Colonic mucosa (tissue), 4 donors: ENCODE measurements at places on chromosomes 3 and 15. TPM values are rescaled to one million over a fixed set of nuclear protein-coding genes. Genes with fewer than 3 reads are reported as not detected.

Gene FMN1
- 23.5 TPM for total RNA-seq

- H3K4me3 ChIP-seq = no peak overlapping the region
- H3K27ac ChIP-seq = no peak overlapping the region
- DNase-seq = no peak
- H3K4me1 ChIP-seq = no peaks in the 10 kb centered on the region
- no peaks in the 10 kb centered on the region for H3K27me3 ChIP-seq
Measured at GRCh38 chr3:55296030-55296429, 191.1 kb downstream of the WNT5A start.

DNA sequence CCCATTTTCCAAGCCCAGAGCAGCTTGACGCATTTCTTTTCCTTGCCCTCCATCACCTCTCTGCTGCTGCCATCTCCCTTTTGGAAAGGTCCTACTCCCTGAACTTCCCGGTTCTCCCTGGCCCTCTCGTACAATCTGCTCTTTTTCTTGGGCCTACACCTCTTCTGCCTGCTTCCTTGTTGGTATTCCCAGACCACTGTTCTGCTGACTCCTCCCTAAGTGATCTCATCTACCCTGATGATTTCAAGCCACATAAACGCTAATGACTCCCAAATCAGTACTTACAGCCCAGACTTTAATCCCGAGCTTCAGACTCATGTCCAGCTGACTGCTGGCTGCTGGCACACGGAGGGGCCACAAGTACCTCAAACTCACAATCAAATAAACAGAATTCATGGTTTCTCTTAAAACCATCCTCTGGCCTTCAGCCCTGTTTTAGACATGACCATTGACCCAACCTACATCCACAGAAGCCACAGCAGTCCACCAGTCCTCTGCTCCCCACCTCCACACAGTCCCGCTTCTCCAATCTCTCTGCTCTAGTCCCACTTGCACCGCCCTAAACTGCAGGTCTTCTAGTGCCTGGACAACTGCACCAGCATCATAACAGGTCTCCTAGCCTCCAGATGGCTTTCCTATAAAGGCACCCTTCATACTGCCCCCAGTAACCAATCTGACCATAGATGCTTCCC, 57.6 kb downstream of the AAGAB start:
- no peaks in the 10 kb centered on the region for H3K36me3 ChIP-seq
- H3K27me3 ChIP-seq = no peaks in the 10 kb centered on the region
- no peak overlapping the region for H3K4me3 ChIP-seq
- no peaks in the 10 kb centered on the region for H3K4me1 ChIP-seq

DNA sequence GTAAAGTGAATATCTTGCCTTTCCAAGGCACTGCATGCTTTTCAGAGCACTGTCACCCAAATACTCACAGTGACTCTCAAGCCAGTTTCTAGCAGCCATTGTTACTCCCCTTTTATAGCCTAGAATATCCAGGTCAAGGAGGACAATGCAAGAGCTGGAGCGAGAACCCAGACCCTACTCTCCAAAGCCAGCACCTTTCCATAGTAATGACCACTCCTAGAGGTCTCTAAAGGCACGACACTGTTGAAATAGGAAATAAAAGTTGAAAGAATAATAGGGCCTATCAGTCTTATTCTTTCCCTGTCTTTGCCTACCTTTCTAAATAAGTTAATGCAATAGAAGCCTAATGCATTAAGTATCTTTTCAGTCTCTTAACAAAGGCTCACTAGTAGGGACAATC, 33.6 kb upstream of the DUT start:
- H3K27ac ChIP-seq = no peak overlapping the region
- no peaks in the 10 kb centered on the region for H3K36me3 ChIP-seq
- H3K27me3 ChIP-seq = no peaks in the 10 kb centered on the region

- no peak overlapping the region for H3K4me3 ChIP-seq
- no peaks in the 10 kb centered on the region for H3K27me3 ChIP-seq
- no peak for DNase-seq
- H3K27ac ChIP-seq = no peak overlapping the region
- H3K36me3 ChIP-seq = no peaks in the 10 kb centered on the region
- no peaks in the 10 kb centered on the region for H3K4me1 ChIP-seq
Measured at GRCh38 chr3:21477541-21478288, 273.3 kb downstream of the ZNF385D start.

DNA sequence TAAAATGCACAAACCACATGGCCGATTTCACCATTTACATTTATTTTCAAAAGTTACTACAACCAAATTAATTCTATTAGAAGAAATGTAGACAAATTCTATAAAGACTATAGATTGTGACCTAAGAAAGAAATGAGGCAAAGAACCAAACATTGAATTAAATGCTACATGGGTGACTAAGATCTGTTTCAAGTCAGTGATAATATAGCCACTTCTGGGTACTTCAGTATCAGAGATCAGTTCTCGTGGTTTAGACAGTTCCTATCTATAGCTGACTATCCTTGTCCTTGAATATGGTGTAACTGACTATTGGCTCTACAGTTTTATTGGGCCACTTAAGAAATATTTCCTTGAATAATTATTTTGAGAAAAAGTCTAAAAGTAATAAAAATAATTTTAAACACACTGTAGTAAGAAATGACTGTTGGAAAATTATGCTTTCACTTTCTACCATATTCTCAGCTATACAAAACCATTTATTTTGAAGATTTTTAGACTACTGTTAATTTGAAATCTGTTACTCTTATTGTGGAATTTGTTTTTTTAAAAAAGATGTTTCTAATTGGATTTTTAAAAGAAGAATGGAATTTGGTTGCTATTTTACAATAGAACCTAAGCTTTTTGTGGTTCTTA, 14.1 kb downstream of the KCNMB3 start:
- H3K4me1 ChIP-seq = no peaks in the 10 kb centered on the region
- H3K27me3 ChIP-seq = no peaks in the 10 kb centered on the region
- DNase-seq = no peak

- H3K4me3 ChIP-seq = no peak overlapping the region
- no peaks in the 10 kb centered on the region for H3K4me1 ChIP-seq
- H3K27ac ChIP-seq = no peak overlapping the region
- DNase-seq = no peak
- no peaks in the 10 kb centered on the region for H3K36me3 ChIP-seq
Measured at GRCh38 chr3:171875923-171876412, 32.8 kb downstream of the TMEM212 start.

Gene MNS1
- total RNA-seq = 2.8 TPM

GRCh38 chr15:47786371-47786770, 69.1 kb downstream of the SEMA6D start:
- DNase-seq = no peak
- no peak overlapping the region for H3K27ac ChIP-seq
- H3K27me3 ChIP-seq = no peaks in the 10 kb centered on the region
- H3K36me3 ChIP-seq = no peaks in the 10 kb centered on the region

Gene LTF
- total RNA-seq = 1.0 TPM

Gene ADGRG7
- total RNA-seq = 13.4 TPM

Gene PODXL2
- 19.0 TPM for total RNA-seq

GRCh38 chr3:3087716-3088465, 22.3 kb downstream of the IL5RA start:
- no peaks in the 10 kb centered on the region for H3K36me3 ChIP-seq
- H3K4me1 ChIP-seq = no peaks in the 10 kb centered on the region
- no peak overlapping the region for H3K4me3 ChIP-seq
- no peak overlapping the region for H3K27ac ChIP-seq

Gene UACA
- 57.3 TPM for total RNA-seq

DNA sequence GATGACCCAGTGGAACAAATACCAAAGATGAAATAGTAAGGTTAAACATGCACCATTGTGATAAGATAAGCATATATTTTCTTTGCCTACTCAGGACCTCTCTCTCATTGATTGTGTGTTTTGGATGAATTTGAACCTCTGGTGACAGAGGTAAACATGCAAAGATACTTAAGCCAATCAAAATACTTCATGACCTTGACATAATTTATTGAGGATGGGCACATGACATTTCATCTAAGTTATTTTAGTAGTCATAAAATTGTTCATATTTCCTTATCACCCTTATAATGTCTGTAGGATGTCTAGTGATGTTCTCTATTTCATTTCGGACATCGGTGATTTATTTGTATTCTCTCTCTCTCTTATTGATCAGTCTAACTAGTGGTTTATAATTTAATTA, 88.3 kb upstream of the WDR72 start:
- no peak overlapping the region for H3K4me3 ChIP-seq
- H3K27me3 ChIP-seq = no peaks in the 10 kb centered on the region
- no peaks in the 10 kb centered on the region for H3K36me3 ChIP-seq
- no peak overlapping the region for H3K27ac ChIP-seq
- DNase-seq = no peak
- no peaks in the 10 kb centered on the region for H3K4me1 ChIP-seq

DNA sequence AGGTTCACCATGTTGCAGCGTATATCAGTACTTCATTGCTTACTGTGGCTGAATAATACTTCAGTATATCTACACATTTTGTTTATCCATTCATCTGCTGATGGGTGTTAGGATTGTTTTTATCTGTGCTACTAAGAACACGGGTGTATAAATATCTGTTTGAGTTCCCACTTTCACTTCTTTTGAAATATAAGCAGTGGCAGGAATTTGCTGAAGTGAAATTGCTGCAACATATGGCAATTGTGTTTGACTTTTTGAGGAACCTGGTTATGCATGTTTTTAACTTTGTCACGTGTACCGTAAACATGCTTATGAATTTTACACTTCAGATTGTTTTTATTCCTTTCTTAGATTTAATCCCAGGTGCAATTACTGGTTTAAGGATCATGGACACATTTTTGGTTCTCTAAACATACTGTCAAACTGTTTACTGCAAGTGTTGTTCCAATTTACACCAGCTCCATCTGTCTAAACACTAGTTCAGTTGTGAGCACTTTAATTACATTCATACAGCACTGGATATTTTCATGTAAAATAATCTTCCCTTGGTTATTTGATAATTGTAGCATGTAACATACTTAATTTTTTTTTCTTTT, 23.1 kb downstream of the TRAK1 start:
- H3K4me1 ChIP-seq = peaks cover 2% of the 10 kb centered on the region
- no peak overlapping the region for H3K27ac ChIP-seq
- H3K27me3 ChIP-seq = no peaks in the 10 kb centered on the region
- H3K36me3 ChIP-seq = no peaks in the 10 kb centered on the region

GRCh38 chr3:177295116-177295515, 97.8 kb upstream of the TBL1XR1 start:
- no peaks in the 10 kb centered on the region for H3K36me3 ChIP-seq
- no peaks in the 10 kb centered on the region for H3K4me1 ChIP-seq
- no peak overlapping the region for H3K4me3 ChIP-seq
- peak; percentile 86 for DNase-seq
- H3K27me3 ChIP-seq = no peaks in the 10 kb centered on the region
- H3K27ac ChIP-seq = peak overlapping the region; percentile 92

Gene ANKRD63
- total RNA-seq = not detected

DNA sequence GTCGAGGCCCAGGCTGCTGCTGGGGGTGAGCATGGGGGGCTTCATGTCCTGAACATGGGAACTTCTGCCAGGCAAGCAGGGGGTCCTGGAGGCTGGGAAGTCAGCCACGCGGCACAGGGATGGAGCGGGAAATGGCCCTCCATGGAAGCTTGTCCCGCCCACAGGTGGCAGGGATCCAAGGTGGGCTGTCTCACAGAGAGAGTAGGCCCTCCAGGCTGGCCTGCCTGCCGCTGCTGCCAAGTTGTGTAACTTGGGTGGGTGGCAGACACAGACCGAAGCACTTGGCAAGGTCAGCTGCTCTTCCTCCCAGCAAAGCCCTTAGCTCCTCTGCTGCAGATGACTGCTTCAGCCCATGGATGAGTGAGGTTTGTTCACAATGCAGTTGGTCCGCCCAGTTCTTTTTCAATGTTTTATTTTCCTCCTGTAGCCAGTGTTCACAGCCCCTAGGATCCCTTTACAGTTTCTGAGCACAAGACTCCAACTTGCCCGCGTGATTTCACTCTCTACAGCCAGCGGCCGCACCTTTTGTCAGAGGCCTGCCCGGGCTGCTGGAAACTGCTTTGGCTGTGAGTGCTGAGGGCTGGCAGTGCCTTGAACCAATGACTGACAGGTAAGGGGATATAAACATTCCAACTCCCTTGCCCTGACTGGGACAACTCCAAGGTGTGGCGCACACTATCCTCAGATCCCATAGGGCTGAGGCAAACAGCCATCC, 26.7 kb downstream of the HCN4 start:
- DNase-seq = no peak
- H3K4me3 ChIP-seq = no peak overlapping the region
- H3K36me3 ChIP-seq = no peaks in the 10 kb centered on the region
- H3K27me3 ChIP-seq = no peaks in the 10 kb centered on the region

Gene HTR3E
- 0.13 TPM for total RNA-seq

GRCh38 chr15:65577129-65577996, 33.6 kb downstream of the INTS14 start:
- H3K36me3 ChIP-seq = peaks cover 14% of the 10 kb centered on the region
- no peaks in the 10 kb centered on the region for H3K4me1 ChIP-seq

Gene LIPH
- total RNA-seq = 58.3 TPM

- no peaks in the 10 kb centered on the region for H3K4me1 ChIP-seq
- no peaks in the 10 kb centered on the region for H3K27me3 ChIP-seq
- H3K36me3 ChIP-seq = no peaks in the 10 kb centered on the region
- DNase-seq = no peak
- no peak overlapping the region for H3K4me3 ChIP-seq
- no peak overlapping the region for H3K27ac ChIP-seq
Measured at GRCh38 chr3:195956577-195956976, 48.2 kb upstream of the TNK2 start.

- peaks cover 5% of the 10 kb centered on the region for H3K4me1 ChIP-seq
- DNase-seq = no peak
- H3K4me3 ChIP-seq = no peak overlapping the region
- H3K27me3 ChIP-seq = no peaks in the 10 kb centered on the region
- H3K27ac ChIP-seq = no peak overlapping the region
Measured at GRCh38 chr15:62476163-62476562, 311.1 kb upstream of the C2CD4B start.

- no peaks in the 10 kb centered on the region for H3K27me3 ChIP-seq
- H3K4me1 ChIP-seq = no peaks in the 10 kb centered on the region
- no peak overlapping the region for H3K4me3 ChIP-seq
- no peak for DNase-seq
- H3K27ac ChIP-seq = no peak overlapping the region
Measured at GRCh38 chr15:58947179-58947578, 13.7 kb upstream of the SLTM start.

- no peak overlapping the region for H3K27ac ChIP-seq
- H3K4me1 ChIP-seq = no peaks in the 10 kb centered on the region
- H3K4me3 ChIP-seq = no peak overlapping the region
- no peak for DNase-seq
- H3K36me3 ChIP-seq = no peaks in the 10 kb centered on the region
- no peaks in the 10 kb centered on the region for H3K27me3 ChIP-seq
Measured at GRCh38 chr15:54033356-54033860, 55.2 kb downstream of the UNC13C start.

- no peak for DNase-seq
- H3K4me1 ChIP-seq = no peaks in the 10 kb centered on the region
- H3K27ac ChIP-seq = no peak overlapping the region
Measured at GRCh38 chr3:194287977-194288706, 63.0 kb downstream of the CPN2 start.
